CD4-positive, alpha-beta T cell treated with Interferon alpha-2 for 1 hour (primary cell): ENCODE measurements at places on chromosomes 5 and 9.

- DNase-seq: no peak
These were observed 34.8 kb upstream of the PRDM12 start for GRCh38 chr9:130629443-130630070.

- DNase-seq: no peak
These were observed 94.1 kb downstream of the APBA1 start for GRCh38 chr9:69578026-69578425.

DNA sequence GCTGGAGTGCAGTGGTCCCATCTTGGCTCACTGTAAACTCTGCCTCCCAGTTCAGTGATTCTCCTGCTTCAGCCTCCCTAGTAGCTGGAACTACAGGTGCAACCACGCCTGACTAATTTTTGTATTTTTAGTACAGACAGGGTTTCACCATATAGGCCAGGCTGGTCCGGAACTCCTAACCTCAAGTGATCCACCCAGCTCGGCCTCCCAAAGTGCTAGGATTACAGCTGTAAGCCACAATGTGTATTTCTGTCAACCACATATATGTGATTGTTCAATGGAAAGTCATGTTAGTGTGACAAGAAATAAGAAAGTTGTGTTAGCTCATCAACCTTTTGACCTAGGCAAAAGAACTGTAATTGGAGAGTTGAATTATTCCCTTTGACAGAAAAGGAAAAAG is 677.1 kb upstream of the CHD1 start:
- no peak for DNase-seq

GRCh38 chr9:85042981-85043647 is 373.6 kb downstream of the NTRK2 start:
- no peak for DNase-seq

- DNase-seq: no peak
These were observed 285.3 kb downstream of the PIK3R1 start for GRCh38 chr5:68500813-68501212.

- no peak for DNase-seq
These were observed 122.0 kb downstream of the NPR3 start for GRCh38 chr5:32833127-32833526.

DNA sequence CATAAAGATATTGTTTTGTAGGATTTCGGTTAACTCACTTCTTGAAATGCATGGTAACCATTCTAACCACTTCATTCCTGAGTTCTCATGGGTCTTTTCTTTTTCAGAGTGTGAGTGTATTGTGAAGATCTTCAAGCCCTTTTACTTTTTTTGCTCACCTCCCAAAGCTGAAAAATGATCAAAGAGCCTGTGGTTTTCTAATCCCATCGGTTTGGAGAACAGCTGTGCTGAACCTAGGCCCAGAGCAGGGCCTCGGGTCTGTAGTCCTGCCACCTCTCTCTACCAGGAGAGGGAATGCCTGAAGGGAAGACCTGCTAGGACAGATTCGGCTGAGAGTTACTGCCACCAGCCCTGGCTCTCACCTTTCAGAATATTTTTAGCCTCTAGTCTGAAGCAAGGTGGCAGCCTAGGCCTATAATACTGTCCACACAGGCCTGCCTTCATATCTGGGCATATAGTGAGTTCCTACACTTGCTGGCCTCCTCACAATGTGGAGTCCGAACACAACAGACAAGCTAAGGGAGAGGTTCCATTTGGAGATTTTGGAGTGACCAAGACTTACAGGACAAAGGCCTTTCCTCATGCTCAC is 13.8 kb downstream of the RGMB start:
- no peak for DNase-seq

DNA sequence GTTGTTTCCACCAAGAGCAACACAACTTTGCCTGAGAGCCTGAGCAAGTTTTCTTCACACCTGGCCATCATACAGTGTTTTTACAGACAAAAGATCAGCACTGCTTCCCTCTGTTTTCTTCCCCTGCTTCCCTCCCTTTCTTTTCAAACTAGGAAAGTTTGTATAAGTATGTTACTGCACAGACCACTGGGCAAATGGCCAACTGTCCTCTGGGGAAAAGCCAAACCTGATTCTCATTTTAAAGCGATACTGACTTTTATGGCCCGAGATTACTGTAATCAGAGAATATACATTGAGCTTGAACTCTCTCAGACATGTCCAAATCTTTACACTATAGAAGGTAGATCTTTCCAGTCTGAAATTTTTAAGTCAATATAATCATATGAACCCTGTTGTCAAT is 415.0 kb downstream of the NFIB start:
- no peak for DNase-seq

DNA sequence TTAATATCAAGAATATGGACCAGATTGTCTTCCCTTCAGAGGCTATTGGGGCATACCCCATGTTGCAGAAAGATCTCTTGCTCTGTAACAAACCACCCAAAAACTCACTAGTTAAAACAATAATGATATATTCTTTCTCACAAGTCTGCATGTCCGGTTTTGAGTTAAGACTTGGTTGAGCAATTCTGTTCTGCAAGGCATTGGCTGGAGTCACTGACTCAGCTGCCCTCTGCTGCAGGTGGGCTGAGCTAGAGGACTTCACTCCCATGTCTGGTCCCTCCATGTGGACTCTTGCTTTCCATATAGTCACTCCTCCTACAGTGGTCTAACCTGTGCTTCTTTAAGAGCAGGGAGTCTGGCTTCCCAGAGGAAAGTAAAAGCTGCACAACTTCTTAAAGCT is 73.4 kb downstream of the ESM1 start:
- no peak for DNase-seq

GRCh38 chr5:96752341-96753016 is 55.3 kb downstream of the ERAP1 start:
- peak; percentile 76 for DNase-seq

GRCh38 chr5:55140908-55141665 is 18.9 kb upstream of the GPX8 start:
- DNase-seq: no peak

DNA sequence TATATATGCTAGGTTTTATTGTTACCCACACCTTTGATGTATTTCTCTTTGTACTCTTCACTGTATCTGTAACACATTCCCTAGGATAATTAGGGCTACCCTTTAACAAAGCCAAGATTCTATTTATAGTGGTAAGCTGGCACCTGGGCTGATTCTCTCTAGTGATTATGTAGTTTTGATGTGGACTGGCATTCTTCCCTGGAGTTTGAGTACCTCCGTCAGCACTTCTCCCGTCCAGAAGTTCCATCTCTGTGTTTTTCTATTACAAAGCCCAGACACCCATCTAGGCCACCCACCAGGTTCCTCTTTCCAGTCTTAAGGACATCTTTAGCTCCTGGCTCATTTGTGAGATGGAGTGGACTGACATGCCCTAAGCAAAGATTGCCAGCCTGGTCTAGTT is 55.9 kb upstream of the CDKN2B start:
- DNase-seq: no peak

DNA sequence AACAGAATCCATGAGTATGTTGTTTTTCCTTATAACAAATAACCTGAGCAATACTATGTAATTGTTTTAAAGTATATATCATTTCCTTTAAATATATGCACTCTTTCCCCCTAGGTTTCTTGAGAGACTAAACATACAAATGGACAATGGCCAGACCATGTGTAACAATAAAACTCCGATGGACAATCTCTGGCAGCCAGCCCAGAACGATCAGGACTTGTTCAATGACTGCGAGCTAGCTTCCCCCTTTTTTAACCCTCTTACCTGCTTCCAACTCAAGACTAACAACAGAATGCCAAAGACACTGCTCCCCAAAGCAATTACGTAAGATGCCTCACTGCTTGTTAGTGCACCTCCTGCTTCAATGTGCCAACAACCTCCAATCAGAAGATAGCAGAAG is 94.9 kb downstream of the HTR4 start:
- no peak for DNase-seq

GRCh38 chr5:168583742-168584482 is 4.7 kb upstream of the PANK3 start:
- no peak for DNase-seq

DNA sequence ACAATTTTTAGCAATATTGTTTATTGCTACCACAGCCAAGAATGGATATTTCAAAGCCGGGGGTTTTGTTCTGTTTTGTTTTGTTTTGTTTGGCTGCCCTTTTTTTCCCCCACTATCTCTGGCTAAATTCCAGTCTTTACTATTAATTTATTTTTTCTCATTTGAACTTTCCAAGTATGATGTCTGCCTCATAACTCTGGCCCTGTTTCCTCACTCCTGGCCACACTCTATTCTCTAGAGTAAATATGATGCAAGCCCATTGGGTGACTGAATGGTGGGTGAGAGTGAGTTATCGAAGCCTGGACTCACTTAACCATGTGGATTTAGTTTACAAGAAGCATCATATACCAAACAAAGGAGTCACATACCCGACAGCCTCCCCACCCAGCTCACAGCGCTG is 41.9 kb downstream of the WDR36 start:
- DNase-seq: no peak

- DNase-seq: no peak
These were observed 20.9 kb downstream of the ZBED3 start for GRCh38 chr5:77066184-77066583.

DNA sequence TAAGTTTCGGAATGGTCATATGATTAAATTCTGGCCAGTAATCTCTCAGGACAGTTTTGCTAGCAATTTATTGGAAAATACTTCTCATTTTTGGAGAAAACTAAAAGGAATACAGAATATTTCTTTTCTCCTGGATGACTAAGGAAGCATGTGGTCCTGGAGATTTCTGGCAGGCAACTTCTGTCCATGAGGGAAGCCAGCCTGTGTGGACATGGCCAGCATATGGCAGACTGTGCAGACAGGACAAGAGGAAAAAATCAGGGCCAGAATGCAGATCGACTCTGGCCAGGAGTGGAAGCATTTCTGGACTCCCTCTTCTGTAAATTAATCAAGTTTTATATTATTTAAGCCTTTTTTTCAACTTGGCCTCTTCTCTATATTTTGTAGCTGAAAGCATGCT is 100.4 kb upstream of the CDH18 start:
- no peak for DNase-seq

DNA sequence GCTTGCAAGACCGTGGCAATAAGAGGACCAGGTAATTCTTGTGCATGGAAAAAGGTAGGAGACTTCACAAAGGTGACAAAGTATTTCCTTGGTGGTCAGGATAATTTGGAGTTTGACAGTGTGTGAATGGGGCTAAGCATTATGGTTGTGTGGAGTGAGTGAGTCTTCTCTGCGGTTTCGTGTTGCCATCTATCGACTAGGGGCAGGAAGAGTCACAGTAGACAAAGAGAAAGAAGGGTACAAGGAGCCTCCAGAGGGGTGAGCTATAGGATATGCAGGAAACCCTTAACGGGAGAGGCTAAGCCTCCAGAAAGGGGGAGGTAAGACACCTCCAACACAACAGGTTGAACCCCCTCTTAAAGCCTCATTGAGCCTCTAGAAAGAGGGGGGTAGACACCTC is 64.0 kb upstream of the RANBP6 start:
- no peak for DNase-seq

DNA sequence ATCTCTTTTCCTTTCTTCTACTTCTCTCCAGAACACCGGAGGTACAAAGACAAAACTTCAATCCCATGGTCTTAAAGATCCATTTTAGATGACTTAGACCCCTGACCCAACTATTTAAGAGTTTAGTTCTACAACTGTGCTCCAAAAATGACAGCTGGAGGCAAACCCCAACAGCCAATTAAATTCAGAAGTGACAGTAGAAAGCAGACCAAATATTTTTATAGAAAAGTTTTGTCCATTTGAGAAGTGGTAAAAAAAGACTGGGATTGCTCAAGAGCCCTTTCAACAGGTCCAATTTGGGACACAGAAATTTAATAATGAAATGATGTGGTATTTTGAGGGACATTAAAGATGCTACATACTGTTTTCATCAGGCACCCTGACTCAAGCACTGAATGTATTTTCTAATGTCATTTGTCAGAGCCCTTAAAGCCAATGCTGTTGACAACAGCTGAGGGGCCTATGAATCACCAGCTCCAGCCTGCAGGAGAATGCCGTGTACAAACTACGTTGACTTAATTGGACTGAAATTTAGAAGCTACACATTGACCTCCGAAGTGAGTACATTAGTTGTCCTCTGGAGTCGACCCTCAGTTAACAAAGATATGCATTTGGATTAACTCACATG is 147.5 kb upstream of the PIK3R1 start:
- DNase-seq: no peak

- no peak for DNase-seq
These were observed 30.0 kb upstream of the GPR21 start for GRCh38 chr9:123003466-123003865.

DNA sequence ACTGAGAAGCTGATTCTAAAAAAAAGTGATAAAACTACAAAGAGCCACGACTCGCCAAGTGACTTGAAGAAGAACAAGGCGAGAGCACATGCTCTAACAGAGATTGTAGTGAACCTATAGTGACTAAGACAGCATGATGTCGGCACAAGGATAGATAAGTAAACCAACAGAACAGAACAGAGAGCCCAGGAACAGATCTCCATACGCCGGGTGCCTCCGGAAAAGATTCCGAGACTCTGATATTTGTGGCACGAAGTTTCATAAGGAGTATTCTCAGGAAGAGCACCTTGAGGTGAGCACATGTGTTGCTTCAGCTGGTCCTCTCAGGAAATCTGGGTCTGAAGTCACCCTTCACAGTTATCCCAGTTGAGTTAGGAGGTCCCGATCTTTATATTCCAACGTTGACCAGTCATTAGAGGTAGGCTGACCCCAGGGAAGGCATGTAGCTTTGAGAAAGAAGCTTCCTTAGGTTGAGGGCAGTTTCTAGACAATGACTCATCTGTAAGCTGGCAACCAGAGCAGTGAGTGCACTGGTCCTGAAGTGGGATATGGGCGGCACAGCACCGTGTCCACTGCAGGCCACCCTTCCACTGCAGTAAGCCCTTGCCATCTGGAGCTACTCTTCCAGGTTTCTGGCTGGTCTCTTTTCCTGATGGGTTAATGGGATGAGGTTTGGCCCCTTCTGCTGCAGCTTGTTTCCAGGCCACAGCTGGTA is 13.6 kb upstream of the CLK4 start:
- DNase-seq: no peak

GRCh38 chr5:139687656-139688055 is 39.5 kb downstream of the CXXC5 start:
- no peak for DNase-seq

DNA sequence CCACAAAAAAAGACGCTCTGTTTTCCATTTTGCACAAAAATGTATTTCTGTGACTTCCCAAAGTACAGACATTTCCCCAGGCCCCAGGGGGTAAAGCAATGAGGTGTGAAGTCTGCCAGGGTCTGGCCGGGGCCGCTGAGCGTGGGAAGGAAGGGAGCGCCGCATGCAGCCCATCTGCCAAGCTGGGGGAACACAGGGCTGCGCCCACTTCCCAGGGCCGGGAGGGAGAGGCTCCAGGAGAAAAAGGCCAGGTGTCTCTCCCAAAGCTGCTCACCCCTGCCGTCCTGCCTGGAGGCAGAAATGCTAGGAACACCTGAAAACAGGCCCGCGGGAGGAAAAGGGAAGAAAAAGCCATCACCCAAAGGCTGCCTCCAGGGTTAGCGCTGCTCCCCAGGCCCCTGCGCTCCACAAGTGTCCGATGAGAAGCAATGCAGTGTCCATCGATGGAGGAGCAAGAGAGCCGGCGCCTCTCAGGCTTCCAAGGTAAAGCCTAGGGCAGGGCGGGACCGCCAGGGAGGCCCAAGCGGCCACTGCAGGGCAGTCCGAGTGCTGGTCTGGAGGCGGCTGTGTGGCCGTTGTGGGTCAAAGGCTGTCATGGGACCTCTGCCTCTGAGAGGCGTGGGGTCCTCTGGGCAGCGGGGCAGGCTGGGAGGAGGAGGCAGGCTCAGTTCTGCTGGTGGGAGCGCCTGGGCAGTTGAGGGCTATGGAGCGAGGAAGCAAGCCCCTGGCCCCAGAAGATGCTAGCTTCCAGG is 6.0 kb upstream of the ZDHHC12 start:
- DNase-seq: no peak

- no peak for DNase-seq
These were observed 46.4 kb upstream of the MEF2C start for GRCh38 chr5:88929385-88929784.
